Keratinocyte (primary cell): ENCODE measurements at places on chromosomes 7 and 10.

DNA sequence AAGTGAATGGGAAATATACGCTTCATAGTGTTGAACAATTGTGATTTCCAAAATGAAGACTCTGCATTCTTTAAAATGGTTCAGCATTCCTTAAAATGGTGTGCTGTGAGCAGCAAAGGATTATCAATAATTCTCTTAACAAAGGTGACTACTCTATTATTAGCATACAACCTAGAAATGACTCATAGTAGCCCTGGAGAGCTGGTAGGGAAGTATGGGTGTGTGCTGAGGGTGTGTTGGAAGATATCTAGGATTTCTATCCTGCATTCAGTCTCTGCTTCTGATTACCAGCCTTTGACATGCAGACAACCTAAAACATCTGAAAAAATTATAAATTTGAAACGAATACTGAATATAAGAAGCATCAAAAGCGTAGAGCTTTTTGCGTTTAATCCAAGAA is 72.5 kb downstream of the SEMA3D start:
- DNase-seq = no peak

- DNase-seq = no peak
Observed at GRCh38 chr7:137696988-137697387, 149.8 kb downstream of the DGKI start.

DNA sequence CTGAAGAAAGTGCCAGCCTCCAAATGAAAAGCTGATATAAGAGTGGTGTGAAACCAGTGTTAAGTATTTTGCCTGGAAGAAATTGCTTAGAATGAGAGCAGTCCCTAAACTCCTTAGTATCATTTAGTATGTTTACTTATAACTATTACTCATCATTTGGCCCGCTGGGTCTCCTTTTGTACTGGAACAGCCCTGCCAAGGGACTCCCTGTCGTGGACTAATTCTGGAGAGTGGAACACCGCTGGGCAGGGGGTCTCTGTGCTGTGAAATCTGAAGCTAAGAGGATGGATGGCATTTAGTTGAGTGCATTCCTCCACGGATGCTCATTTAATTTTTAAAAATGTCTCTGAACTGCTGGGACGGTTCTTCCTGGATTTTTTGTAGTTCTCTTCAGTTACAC is 889.9 kb upstream of the C7orf33 start:
- no peak for DNase-seq

DNA sequence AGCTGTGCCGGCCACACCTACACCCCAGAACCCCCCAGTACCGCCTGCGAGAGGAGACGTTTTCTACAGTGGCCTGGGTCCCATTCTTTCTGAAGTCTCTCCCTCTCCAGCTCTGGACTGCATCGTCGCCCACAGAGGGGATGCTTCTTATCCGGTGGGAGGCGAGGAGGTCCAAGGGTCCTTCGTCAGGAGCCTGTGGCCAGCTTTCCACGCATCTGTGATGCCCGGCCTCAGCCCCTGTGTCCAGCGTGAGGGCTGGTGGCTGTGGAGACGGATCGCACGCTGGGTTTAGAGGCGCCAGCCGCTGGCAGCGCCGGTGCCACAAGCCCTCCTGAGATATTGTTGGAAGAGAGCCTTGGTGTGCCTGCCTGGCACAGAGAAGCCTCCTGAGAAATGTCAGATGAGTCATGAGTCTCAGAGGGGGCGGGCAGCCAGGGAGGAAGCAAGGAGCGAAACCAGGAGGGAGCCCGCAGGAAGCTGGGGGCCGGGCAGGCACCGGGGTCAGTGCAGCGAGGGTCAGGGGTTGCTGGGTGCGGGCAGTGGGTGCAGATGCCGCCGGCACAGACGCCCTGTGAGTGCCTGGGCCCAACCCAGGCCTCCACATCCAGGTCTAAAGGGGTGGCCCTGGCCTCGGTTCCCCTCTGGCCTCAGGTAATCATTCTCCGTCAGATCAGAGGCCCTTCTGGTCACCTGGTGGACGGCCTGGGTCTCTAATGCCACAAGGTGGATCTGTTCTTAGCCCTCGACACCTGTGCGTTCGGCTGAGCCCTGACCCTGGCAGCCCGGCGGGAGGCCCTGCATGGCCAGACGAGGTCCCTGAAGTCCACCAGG is 86.0 kb upstream of the DIP2C start:
- no peak for DNase-seq

DNA sequence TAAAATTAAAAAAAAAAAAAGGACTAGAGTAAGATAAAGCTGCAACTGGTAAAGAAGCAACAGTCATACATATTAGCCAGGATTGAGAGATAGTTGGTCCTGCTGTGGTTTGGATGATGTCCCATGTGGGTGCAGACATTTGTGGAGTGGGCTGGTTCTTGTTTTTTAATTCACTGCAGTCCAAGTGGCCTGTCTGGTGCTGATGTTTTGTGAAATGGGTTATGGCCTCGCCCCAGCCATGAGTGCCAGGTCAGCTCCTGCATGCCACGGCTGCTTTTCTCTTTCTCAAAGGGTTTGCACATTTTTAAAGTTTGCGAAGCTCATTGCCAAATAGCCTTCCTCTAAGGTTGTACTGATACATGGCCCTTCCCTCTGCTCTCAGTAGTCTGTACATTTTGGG is 14.1 kb upstream of the BTBD16 start:
- DNase-seq = no peak
